Activated CD8-positive, alpha-beta memory T cell treated with anti-CD3 and anti-CD28 coated beads, Interleukin-2, amount 50 U/mL, for 48 hours (primary cell): ENCODE measurements at places on chromosomes 12 and 14.

DNA sequence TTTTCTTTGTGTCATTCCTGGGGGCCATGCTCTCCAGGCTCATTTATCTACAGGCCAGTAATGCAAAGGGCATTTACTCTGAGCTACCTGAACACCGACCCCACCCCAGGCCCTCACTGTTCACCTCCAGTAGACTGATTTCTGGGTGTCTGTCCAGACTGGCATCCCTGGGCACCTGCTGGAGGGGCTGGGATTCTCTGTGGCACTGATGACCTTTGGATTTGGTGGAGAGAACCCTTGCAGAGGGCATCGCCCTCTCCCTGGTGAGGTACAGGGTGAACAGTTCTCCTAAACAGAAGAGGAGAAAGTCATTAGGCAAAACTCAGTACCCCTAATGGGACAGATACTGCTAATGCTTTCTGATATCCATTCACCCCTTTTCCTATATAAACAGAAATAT is 27.1 kb upstream of the RIMBP2 start:
- DNase-seq = no peak

GRCh38 chr14:66041582-66041981 is 444.6 kb upstream of the CCDC196 start:
- no peak for DNase-seq

GRCh38 chr14:94941311-94941710 is 171.4 kb upstream of the GSC start:
- no peak for DNase-seq

DNA sequence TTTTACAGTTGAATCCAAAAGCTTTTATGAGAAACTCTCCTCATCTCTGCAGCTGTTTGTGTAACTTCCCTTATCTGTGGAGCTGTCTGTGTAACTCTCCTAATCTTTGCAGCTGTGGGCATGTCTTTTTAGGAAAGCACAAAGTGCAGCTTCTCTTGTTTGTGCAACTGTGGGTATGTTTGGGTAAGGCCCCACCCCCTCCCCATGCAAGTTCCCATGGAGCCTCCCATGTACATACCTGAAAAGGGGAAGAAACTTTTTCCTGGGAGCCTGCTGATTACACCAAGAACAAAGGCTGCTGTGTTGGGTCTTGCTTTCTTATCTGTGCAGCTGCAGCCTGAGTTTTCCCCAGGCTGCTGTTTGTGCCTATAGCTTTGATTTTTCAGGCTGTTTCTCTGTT is 42.7 kb upstream of the CDKN3 start:
- no peak for DNase-seq

DNA sequence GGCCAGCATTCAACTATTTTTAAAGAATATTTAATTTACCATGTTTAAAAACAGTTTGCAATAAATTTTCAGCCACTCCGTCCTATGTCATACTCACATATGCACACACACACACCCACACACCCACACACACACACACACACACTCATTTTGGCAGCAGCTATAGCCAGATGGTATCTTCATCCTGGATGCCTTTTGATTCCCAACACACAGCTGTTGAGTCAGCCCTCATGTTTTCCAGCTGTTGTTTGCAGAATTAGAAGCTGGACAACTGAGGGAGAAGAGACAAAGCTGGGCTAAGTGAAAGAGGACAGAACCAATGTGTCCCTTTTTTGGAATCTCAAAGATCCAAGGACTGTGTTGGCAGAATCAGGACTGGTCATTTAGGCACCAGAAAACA is 80.0 kb upstream of the EGLN3 start:
- DNase-seq = no peak

- no peak for DNase-seq
Observed at GRCh38 chr12:47316609-47317049, 236.9 kb upstream of the AMIGO2 start.

GRCh38 chr12:25058658-25059058 is 109.8 kb upstream of the BCAT1 start:
- DNase-seq = no peak

DNA sequence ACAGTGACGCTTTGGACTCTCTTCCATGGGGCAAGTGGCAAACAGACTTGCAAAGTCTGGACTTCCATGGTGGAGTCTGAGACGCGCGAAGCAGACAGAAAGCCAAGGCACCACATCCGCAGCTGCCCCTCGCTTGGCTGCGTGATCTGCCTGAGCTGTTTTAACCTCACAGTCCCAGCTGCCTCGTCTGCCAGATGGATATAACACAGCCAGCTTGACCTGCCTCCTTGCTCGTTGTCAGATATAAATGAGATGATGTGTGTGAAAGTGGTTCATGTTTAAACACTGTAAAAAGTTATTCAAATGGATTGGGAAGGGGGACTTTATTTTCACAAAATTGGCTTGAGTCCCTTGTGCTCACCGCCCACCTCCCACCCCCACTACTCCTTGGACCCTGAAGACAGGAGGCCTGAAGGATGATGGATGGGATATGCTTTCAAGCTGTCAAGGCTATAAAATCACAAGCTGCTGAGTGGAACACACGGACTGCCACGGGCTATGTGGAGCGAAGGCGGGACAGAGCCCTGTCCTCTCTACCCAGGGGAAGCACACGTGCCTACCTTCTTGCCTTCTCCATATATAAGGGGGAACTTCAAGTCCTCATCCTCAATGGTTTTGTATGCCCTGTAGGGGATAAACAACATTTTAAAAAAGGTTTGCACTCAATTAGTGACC is 226.9 kb downstream of the MON2 start:
- DNase-seq = no peak

- no peak for DNase-seq
Observed at GRCh38 chr12:14950982-14951746, 10.2 kb downstream of the ARHGDIB start.

DNA sequence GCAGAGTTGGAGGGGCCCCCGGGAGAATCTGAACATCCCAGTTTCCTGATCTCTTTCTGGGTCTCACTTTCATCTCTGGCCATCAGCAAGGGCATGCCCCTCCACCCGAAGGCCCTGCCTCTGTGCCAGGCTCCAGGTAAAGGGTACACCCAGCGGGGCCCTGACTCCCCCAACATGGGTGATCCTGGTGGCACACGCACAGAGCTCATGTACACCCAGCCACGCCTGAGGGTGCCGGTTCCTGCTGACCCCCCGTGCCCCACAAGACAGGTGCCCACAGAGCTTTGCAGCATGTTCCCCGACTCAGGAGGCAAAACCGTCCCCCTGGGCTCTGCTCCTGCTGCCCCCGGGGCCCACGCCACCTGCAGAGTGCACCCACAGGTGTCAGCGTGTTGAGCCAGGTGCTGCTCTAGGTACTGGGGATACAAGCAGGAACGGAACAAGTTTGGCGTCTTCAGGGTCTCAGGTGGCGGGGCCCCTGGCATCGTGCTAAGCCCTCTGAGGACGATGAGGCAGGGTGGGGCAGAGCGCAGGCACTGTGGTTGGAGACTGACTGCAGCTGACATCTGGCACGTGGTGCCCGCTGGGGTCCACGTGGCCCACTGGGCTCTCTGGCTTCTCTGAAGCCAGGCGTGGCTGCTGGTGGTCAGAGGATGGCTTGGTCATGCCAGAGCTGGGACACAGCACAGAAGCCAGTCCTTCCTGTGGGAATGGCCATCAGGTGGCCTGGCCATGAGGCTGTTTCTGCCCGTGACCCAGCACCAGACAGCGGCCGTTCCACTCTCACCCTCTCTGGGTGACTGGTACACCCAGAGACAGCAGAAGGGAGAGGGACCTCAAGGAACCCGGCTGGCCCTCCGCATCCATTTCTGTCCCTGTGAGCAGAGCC is 13.8 kb downstream of the BAG5 start:
- DNase-seq = no peak
